Amniotic epithelial cell (primary cell): ENCODE measurements at places on chromosomes 5 and 9.

DNA sequence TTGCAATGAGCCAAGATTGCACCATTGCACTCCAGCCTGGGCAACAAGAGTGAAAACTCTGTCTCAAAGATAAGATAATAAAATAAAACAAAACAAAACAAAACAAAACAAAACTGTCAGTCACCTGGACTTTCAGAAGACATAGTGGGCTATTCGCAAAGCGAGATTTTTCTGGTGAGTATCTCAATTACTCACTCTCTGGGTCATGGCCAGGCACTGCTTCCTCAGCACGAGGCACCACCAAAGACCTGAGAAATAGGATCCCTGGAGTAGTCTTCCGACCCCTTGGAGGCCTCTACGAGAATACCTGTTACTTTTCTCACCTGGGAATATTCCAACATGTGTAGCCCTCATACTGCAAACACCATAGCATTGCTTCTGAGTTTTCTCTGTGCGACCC lies 201.7 kb upstream of the ZNF618 start:
- DNase-seq, result peak; percentile 67

DNA sequence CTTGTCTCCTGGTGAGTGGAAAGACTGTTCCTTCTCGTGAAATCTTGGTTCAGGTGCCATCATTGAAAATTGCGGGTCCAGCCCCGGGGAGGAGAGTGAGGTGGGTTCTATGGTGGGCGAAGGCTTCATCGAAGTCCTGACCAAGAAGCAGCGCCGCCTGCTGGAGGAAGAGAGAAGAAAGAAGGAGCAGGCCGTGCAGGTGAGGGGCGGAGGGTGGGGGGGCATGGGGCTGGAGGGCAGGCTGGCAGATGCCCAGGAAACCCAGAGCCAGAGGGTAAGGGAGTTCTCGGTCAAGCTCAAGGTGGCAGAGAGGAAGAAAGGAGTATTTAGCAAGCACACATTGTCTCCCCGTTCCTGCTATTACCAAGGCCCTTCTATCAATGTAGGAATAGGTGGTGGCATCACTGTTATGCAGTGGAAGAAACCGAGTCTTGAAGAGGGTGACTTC lies 24.3 kb upstream of the POMT1 start:
- peak; percentile 15 for DNase-seq

GRCh38 chr9:76289042-76289441 lies 105.2 kb downstream of the RFK start:
- DNase-seq, result no peak

DNA sequence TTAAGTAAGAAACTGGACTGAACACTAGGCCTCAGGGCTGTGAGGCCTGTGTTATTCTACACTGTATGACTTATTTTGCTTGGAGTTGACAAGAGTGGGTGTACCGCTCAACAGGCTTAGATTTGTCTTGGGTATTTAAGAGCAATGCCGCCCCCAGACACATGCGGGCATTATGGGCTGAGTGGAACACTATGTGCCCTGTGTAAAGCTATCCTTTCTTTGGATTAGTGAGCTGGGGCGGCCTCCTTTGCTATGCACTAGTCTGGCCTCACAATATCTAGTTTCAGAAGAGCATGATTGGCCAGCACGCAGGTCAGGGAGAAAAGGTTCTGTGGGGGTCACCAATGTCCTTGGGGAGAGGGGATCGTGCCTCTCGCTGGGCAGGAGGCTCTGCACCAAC lies 206.3 kb upstream of the GDNF start:
- DNase-seq, result no peak

- DNase-seq, result peak; percentile 82
These were observed 5.7 kb downstream of the MAPKAP1 start for GRCh38 chr9:125701351-125701750.

- DNase-seq, result no peak
These were observed 29.7 kb upstream of the AUH start for GRCh38 chr9:91391412-91391811.

DNA sequence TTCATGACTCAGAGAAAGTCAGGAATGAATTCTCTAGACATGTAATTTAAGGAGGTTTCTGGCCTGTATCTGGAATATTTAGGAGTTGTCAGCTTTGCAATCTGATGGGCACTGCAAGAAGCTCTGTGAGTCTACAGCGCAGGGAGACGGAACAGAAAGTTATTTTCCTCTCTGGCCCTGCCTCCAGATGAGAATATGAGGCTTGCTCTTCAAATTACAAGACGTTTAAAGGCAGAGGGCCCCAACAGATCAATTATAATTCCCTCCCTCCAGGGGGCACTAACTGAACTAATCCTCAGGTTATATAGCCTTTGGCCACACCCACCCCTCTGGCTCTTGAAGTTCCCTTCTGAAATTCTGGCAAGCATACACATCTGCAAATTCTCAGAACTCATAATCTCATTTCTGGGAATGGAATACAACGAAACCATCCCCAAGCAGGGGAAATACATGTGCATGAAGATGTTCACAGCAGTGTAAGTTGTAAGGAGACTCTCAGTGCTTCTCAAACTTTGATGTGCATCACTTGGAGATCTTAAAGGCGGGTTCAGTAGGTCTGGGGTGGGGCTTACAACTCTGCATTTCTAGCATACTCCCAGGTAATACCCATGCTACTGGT lies 307.6 kb downstream of the CWC27 start:
- peak; percentile 98 for DNase-seq

GRCh38 chr5:157521704-157522029 lies 53.9 kb downstream of the ADAM19 start:
- DNase-seq, result no peak

DNA sequence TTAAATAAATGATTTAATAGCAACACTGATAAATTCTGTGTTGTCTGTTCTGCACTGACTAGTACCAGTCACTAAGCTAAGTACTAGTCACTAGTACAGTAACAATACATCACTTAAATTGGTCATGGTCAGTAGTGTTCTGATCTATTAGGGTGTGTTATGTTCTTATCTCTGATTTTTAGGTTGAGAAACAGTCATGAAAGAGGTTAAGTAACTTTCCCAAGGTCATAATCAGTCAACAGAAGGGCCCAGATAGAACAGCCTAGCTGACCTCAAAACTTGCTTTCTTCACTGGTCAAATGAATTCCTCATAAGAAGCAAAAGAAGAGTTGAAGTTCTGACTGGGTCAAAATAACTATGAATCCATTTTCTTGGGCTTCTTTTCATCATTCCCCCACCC lies 1492.7 kb downstream of the MAT2B start:
- DNase-seq, result peak; percentile 2

DNA sequence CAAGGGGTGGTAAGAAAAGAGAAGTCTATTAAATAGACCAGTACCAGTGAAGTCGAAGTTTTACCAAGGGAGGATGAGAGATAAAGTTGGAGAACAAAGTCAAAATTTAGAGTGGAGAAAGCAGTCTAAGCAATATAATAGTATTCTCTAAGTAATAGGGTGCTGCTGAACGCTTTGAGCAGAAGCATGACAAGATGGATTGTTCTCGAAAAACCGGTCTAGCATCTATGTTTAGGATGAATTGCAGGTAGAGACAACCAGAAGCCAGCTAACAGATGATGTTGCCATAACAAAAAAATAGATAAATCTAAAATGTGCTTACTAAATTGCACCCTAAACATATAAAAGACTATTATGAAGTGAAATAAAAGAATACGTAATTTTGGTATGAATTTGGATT lies 237.0 kb downstream of the PRELID2 start:
- no peak for DNase-seq

- DNase-seq, result no peak
These were observed 25.1 kb upstream of the CLPTM1L start for GRCh38 chr5:1370006-1370405.

GRCh38 chr5:167867281-167867680 lies 424.2 kb upstream of the WWC1 start:
- DNase-seq, result no peak

DNA sequence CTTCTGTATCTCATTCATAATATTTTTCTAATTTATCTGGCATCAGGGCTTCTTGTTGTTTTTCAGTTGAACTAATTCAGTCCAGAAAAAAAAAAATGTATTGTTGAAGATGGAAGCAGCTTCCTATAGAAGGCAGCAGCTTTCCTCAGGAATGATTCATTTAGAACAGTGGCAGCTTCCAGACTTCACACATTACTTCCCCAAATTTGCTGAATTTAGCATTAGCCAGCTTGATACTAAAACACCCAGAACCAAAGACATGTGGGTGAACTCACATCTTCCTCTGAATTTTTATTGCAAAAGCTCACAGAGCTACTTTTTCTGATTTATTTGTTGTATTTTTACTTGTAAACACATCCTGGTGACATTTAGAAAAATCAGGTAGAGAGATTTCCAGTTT lies 53.8 kb downstream of the HCN1 start:
- DNase-seq, result no peak

DNA sequence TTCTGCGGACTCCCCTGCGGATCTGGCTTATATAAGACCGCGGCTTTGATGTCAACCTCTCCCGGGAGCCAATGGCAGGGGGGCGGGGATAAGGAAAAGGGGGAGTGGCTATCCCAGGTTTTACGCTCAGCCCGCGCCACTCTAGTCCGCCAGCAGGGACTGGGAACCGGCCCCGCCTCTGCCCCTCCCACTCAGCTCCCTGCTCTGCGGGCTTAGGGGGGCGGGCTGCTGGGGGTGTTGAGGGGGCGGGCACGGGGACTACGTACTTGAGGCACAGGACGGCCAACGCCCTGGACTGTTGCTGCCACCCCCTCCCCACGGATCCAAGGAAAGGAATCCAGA lies at the start of gene HAND1:
Gene HAND1, minus strand, starts transcription at position 4 of the 342 bp plus-strand sequence. CDS start 219 bp downstream, outside the sequence.
- DNase-seq, result no peak

DNA sequence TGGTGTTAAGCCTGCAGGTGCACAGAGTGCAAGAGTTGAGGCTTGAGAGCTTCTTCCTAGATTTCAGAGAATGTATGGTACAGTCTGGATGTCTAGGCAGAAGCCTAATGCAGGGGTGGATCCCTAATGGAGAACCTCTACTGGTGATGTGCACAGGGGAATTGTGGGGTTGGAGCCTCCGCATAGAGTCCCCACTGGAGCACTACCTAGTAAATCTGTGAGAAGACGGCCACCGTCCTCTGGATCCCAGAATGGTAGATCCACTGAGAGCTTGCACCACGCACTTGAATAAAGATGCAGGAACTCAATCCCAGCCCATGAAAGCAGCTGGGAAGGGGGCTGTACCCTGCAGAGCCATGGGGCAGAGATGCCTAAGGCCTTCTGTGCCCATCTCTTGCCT lies 699.4 kb upstream of the FAM174A start:
- no peak for DNase-seq

DNA sequence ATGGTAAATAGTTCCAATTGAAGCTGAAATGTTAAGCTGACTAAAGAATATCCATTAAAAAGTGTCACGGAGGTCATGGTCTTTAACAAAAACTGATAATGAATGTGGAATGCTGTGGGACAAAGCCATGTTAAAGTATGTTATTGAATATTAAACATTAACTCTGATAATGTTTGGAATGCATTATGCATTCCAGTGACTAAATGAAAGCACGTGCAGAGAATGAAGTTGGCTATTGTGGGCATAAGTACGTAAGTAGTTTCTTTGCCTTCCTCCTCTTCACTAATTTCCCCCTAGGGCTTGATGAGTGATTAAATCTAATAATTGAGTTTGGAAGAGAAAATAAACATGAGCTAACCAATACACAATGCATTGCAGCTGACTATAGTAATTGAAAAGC lies 640.4 kb upstream of the CDH10 start:
- no peak for DNase-seq

GRCh38 chr5:123035360-123035917 lies 1.1 kb downstream of the PPIC start:
- DNase-seq, result peak; percentile 22

DNA sequence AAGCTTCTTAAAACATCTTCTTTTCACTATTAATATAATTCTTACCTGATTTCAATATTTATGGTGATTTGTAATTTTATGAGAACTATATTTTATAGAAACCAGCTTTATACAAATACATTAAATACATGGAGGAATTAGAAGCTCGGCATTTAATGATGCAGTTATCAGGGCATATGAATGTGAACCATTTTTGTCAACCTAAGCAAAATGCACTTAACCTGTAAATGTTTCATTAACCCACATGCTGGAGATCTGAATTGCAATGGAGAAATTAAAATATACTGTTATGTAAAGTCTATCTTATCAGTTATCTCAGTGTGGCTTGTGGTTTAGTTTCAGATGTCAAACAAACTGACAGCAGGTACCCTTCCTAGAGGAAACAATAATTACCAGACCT lies 63.2 kb upstream of the CDH12 start:
- no peak for DNase-seq

DNA sequence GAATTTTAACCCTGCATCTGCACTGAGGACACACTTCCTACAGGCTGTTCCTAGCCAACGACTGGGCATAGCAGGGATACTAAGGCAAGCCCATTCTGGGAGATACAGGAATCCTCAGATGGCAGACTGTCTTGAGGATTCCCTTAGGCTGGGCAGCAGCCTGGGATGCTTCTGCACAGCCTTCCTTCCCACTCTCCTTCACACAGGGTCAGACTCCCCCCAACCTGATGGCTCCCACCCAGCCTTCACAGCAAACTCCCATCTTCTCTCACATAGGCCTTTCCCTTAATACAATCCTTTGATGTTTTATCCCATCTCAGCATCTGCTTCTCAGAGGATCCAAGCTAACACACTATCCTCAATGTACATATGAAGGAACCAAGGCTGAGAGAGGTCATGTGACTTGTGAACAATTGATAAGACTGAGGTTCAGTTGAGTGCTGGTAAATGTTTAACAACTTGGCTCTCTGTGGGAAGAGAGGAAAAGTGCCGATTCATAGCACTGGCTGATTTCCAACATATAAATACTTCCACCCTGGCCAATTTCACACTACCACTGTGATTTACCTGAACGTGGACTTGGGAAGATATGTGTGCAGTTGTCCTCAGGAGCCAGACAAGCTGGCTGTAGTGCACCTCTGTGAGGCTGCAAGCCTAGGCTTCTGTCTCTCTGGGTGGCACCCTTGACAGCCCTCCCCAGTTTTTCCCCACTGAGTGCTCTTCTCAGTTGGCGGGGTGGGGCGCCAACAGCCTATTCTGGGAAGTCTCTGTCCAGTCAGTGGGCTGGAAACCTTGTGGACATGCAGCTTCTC lies 120.2 kb upstream of the TRIM32 start:
- DNase-seq, result no peak

DNA sequence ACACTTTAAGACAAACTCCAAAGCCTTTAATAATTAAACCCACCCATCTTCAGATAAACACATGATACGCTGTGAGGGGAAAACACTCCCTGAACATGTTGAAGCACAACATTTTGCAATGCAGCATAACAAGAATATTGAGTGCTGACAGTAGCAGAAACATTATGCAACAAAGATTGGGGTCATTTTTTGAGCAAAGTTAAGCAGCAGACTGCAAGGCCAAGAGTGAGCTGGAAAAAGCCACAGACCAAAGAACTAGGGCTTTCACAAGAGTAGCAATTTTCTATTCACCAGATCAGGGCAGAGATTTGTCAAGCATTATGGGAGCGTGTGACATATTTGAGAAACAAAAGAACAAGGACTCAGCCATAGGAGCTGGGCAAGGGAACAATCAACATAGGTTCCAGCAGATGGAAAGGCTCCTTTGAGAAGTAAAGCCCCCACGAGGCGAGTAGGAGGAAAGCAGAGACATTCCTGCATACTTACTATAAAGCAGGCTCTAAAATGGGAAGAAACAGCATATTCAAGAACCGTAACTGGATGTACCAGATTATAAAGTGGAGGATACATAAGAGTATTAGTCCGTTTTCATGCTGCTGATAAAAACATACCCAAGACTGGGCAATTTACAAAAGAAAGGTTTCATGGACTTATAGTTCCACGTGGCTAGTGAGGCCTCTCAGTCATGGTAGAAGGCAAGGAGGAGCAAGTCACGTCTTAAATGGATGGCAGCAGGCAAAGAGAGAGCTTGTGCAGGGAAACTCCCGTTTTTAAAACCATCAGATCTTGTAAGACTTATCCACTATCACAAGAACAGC lies 4.8 kb upstream of the TTC23L start:
- peak; percentile 95 for DNase-seq
